ENCODE measurements at places on chromosomes 12 and 14. TPM values are rescaled to one million over a fixed set of nuclear protein-coding genes. Genes with fewer than 3 reads are reported as not detected.

FLVCR2 gene
- total RNA-seq: not detected

- no peak overlapping the region for H3K4me3 ChIP-seq
- H3K27me3 ChIP-seq: no peaks in the 10 kb centered on the region
- H3K36me3 ChIP-seq: no peaks in the 10 kb centered on the region
- no peak for DNase-seq
- no peak overlapping the region for H3K27ac ChIP-seq
Measured at GRCh38 chr12:104944252-104944651, 13.8 kb downstream of the SLC41A2 start.

MYH6 gene
- not detected for total RNA-seq

DNA sequence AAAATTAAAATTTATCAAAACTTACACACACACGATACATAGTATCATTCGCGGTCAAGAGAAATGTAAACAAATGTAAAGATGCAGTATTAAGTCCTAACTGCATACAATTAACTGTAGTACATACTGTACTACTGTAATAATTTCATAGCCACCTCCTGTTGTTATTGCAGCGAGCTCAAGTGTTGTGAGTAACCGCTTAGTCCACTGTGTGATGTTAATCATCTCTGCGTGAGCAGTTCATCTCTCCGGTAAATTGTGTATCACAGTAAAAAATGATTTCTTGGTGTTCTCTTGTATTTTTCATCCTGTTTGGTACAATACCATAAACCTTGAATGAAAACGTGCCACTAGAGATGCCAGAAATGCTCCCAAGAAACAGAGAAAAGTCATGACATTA, 6.5 kb downstream of the EPS8 start:
- H3K36me3 ChIP-seq: no peaks in the 10 kb centered on the region
- no peak for DNase-seq
- no peak overlapping the region for H3K27ac ChIP-seq
- peaks cover 7% of the 10 kb centered on the region for H3K27me3 ChIP-seq
- H3K4me3 ChIP-seq: no peak overlapping the region
- H3K4me1 ChIP-seq: peaks cover 18% of the 10 kb centered on the region

- peaks cover 5% of the 10 kb centered on the region for H3K36me3 ChIP-seq
- H3K4me3 ChIP-seq: no peak overlapping the region
- no peak overlapping the region for H3K27ac ChIP-seq
- DNase-seq: no peak
- H3K27me3 ChIP-seq: no peaks in the 10 kb centered on the region
- H3K4me1 ChIP-seq: no peaks in the 10 kb centered on the region
Measured at GRCh38 chr12:105985383-105985782, 153.4 kb downstream of the NUAK1 start.

GRCh38 chr14:56543436-56543835, 36.2 kb upstream of the TMEM260 start:
- no peak for DNase-seq
- no peaks in the 10 kb centered on the region for H3K27me3 ChIP-seq
- H3K36me3 ChIP-seq: no peaks in the 10 kb centered on the region
- no peak overlapping the region for H3K27ac ChIP-seq

DNA sequence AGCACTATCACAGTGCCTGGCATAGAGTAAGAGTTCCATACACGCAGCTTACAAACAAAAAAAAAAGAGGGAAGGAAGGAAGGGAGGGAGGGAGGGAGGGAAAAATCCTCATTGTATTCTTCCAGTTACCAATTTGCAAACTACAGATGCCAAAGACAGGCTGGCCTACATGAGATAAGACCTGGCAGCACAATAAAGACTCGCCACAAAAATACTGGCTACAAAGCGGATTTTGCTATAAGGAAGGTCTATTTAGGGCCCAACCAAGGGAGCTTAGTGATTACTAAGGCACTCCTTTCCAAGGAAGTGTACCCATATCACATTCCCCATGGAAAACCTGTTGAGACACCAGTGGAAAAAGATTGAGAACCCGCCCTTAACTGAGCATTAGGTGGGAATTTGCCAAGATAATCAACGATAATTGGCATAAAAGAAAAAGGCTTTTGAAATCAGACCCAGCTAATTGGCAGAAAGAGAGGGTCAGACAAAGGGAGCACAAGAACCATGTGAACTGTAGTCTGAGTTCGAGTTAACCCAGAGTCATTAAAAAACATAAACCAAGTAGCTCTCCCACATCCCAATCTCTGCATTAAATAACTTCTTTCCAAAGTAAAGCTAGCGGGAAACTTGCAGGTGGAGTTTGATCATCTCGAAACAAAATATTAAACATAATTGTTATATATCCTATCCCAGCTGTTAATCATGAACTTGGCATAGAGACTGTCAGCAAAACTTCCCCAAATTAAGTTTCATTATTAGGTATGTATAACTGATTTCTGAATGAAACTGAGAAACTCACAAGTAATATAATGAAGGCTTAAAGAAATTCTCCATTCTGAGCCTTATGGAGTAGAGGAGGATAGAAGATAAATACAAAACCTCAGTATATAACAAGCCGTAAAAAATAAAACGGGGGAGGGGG, 50.1 kb downstream of the PHLDA1 start:
- no peak for DNase-seq
- no peak overlapping the region for H3K4me3 ChIP-seq
- H3K27me3 ChIP-seq: no peaks in the 10 kb centered on the region

GRCh38 chr14:64186231-64187129, 107.7 kb downstream of the ESR2 start:
- H3K4me1 ChIP-seq: peaks cover 3% of the 10 kb centered on the region
- DNase-seq: no peak
- peaks cover 16% of the 10 kb centered on the region for H3K36me3 ChIP-seq
- H3K27ac ChIP-seq: peak overlapping the region; percentile 65
- H3K4me3 ChIP-seq: peak overlapping the region; percentile 63

HIGD1C gene
- total RNA-seq: not detected

DNA sequence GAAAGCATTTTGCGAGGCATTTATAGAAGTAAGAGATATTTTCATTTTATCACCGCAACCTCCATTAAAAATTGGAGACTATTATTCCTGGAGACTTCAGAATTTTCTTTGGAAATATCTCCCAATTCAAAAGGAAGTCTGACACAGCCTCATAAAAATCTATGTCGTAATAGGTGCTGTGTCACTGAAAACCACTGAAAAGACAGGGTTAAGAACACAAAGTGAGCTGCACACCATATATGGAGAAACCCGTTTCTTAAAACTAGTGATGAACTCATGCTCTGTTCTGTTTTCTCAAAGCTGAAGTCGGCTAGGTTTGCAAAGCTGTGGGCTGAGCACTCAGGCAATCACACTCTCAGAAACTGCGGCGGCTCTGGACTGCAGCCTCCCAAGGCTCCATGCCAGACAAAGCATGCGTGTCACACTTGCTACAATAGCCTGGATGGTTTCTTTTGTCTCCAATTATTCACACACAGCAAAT, at the start of gene GLIPR1:
Gene GLIPR1, plus strand, starts transcription at position 287 of the 481 bp plus-strand sequence. Its CDS starts 126 bp downstream, at position 413.
- H3K27ac ChIP-seq: no peak within 1 kb of the TSS
- no peaks in the 10 kb centered on the region for H3K27me3 ChIP-seq
- DNase-seq: no peak
- no peak within 1 kb of the TSS for H3K4me3 ChIP-seq

DNA sequence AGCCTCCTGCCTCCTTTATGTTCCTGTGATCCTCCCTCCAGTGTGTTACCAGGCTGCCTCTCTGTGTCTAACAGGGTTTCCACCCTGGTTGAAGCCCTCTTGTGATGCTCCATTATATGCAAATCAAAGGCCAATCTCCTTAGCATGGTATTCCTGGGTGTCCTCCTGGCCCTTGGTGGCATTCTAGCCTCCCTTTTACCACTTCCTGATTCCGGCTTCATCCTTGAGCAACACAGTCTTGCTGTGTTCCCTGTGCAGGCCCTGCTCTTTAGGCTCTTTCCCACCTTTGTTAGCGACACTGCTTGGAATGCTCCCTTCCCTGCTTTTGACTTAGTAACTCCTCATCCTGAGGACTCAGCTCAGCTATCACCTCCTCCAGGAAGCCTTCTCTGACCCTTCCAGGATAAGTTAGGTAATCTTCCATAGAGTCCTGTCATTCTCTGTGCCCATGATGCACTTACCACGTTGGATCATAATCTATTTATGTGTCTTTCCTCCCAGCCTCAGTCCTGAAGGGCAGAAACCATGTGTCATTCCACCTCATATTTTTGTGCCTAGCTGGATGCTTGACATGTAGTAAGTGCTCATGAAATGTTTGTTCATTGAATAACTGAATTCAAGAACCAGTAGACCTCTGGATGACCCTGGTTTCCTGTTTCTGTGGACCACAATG, 37.3 kb downstream of the PRKCH start:
- no peaks in the 10 kb centered on the region for H3K27me3 ChIP-seq
- no peak for DNase-seq
- H3K4me3 ChIP-seq: no peak overlapping the region
- no peak overlapping the region for H3K27ac ChIP-seq

HOTAIR gene
- not detected for total RNA-seq

DNA sequence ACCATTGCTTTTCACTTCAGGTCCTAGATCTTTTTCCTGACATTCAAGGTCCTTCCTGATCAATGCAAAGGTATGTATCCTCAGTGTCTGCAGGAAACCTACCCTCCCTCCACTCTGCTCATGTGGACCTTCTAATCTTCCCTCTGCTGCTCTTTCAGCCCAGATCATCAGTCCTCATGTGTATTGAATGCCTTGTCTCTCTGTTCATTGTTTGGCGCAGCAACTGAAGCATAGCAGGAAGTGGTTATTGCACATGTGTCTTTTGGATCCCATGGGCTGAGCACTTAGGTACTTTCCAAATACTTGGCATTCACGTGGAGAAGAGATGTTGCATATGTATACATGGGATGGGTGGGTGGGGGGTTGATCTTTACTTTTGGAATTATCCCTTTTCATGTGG, 4.3 kb upstream of the NIN start:
- no peak for DNase-seq
- H3K27ac ChIP-seq: no peak overlapping the region
- H3K27me3 ChIP-seq: peaks cover 14% of the 10 kb centered on the region

GRCh38 chr14:26867171-26867757, 269.4 kb upstream of the NOVA1 start:
- H3K4me1 ChIP-seq: peaks cover 48% of the 10 kb centered on the region
- no peak for DNase-seq
- H3K36me3 ChIP-seq: no peaks in the 10 kb centered on the region
- H3K27ac ChIP-seq: no peak overlapping the region
